ENCODE measurements at places on chromosomes 4 and X. TPM values are rescaled to one million over a fixed set of nuclear protein-coding genes. Genes with fewer than 3 reads are reported as not detected.

Gene CDKL5
- total RNA-seq: 2.5 TPM

Gene MTMR1
- total RNA-seq: 21.9 TPM

Gene HAND2
- total RNA-seq: 8.6 TPM

Gene FGF2
- total RNA-seq: 16.6 TPM

Gene PROM1
- total RNA-seq: 0.07 TPM

Gene PCDH10
- total RNA-seq: 14.8 TPM

Gene RBPJ
- 38.8 TPM for total RNA-seq

Gene SSX3
- not detected for total RNA-seq

Gene ZMAT1
- total RNA-seq: 1.2 TPM

Gene ZNF630
- total RNA-seq: 2.3 TPM

Gene CT83
- total RNA-seq: not detected

Gene C1GALT1C1
- total RNA-seq: 86.1 TPM

Gene UGT2A1
- 1.1 TPM for total RNA-seq

Gene GJB1
- not detected for total RNA-seq

Gene SLC16A2
- 1.3 TPM for total RNA-seq

Gene ABLIM2
- 1.1 TPM for total RNA-seq

Gene XK
- total RNA-seq: under 0.01 TPM

Gene HSFX4
- total RNA-seq: not detected

Gene DKK2
- 8.3 TPM for total RNA-seq

Gene L1CAM
- 0.11 TPM for total RNA-seq

Gene TRIM61
- not detected for total RNA-seq

Gene EGFL6
- not detected for total RNA-seq

Gene ATP1B4
- total RNA-seq: not detected

Gene DCHS2
- total RNA-seq: 0.07 TPM

Gene AMTN
- total RNA-seq: 0.18 TPM

Gene CCKAR
- not detected for total RNA-seq

Gene HS3ST1
- 5.3 TPM for total RNA-seq

Gene NEUROG2
- total RNA-seq: not detected

Gene FTHL17
- not detected for total RNA-seq

Gene CWH43
- total RNA-seq: not detected

Gene FAM47C
- not detected for total RNA-seq

Gene EMCN
- 105 TPM for total RNA-seq

Gene RAI2
- total RNA-seq: 0.13 TPM

Gene CTSO
- total RNA-seq: 12.1 TPM

Gene IGFBP7
- 322 TPM for total RNA-seq

Gene SPON2
- total RNA-seq: 0.28 TPM

Gene SPACA5
- not detected for total RNA-seq

Gene SLITRK2
- total RNA-seq: not detected

Gene POU4F2
- not detected for total RNA-seq

Gene ALPK1
- total RNA-seq: 8.9 TPM

Gene ZNF827
- total RNA-seq: 4.1 TPM

Gene SYN1
- total RNA-seq: not detected

Gene SMIM31
- not detected for total RNA-seq

Gene SPARCL1
- total RNA-seq: 0.88 TPM

Gene GLRA2
- total RNA-seq: not detected

Gene PWWP3B
- total RNA-seq: 1.5 TPM

Gene NPY2R
- not detected for total RNA-seq

Gene RIBC1
- 0.32 TPM for total RNA-seq

Gene ADRA2C
- total RNA-seq: not detected

Gene TGIF2LX
- not detected for total RNA-seq

Gene UGT8
- not detected for total RNA-seq

Gene FMR1
- 32.2 TPM for total RNA-seq

Gene RBM46
- not detected for total RNA-seq

Gene DIPK2B
- 3.6 TPM for total RNA-seq

Gene LIMCH1
- total RNA-seq: 24.1 TPM

Gene OPHN1
- 7.4 TPM for total RNA-seq
